Stomach (tissue), 19 donors: ENCODE measurements at places on chromosomes 6 and 20. TPM values are rescaled to one million over a fixed set of nuclear protein-coding genes. Genes with fewer than 3 reads are reported as not detected.

WFDC12 gene
- total RNA-seq: not detected

RBPJL gene
- not detected for total RNA-seq

IPCEF1 gene
- not detected for total RNA-seq

PPIL6 gene
- total RNA-seq: 1.4 TPM

RAET1L gene
- not detected for total RNA-seq

HLA-DQA2 gene
- total RNA-seq: not detected

NKAIN4 gene
- total RNA-seq: not detected

NHLRC1 gene
- 1.8 TPM for total RNA-seq

RCAN2 gene
- total RNA-seq: 69.2 TPM

OLIG3 gene
- total RNA-seq: not detected

GINS1 gene
- 7.9 TPM for total RNA-seq

POU5F1 gene
- total RNA-seq: 155 TPM

GRCh38 chr6:3227363-3228045 lies at the start of gene TUBB2B:
TUBB2B (minus strand) TSS chr6:3227653; CDS start chr6:3227543, 110 bp downstream.
- DNase-seq: peak; percentile 94
- no peaks in the 10 kb centered on the region for H3K36me3 ChIP-seq
- H3K4me3 ChIP-seq: peak within 1 kb of the TSS; percentile 37

DNA sequence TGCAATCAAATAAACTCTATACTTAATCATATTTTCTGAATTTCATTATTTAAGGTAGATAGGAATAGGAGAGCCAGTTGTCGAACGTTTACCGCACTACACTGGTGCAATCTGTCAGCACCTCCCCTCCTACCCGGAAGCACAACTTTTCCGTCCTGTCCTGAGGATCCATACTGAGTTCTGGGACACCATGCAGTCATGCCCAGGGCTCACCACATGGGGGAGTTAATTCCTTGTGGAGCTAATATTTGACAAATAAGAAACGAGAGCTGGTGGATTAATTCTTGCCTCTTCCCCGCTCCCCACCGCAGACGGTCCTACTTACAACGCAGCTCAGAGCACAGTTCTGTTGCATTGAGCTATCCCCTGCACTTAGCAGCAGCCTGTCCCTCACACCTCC lies 107.7 kb upstream of the RALGAPA2 start:
- no peak overlapping the region for H3K27ac ChIP-seq
- DNase-seq: peak; percentile 37
- no peak overlapping the region for H3K4me3 ChIP-seq
- no peaks in the 10 kb centered on the region for H3K27me3 ChIP-seq

DNA sequence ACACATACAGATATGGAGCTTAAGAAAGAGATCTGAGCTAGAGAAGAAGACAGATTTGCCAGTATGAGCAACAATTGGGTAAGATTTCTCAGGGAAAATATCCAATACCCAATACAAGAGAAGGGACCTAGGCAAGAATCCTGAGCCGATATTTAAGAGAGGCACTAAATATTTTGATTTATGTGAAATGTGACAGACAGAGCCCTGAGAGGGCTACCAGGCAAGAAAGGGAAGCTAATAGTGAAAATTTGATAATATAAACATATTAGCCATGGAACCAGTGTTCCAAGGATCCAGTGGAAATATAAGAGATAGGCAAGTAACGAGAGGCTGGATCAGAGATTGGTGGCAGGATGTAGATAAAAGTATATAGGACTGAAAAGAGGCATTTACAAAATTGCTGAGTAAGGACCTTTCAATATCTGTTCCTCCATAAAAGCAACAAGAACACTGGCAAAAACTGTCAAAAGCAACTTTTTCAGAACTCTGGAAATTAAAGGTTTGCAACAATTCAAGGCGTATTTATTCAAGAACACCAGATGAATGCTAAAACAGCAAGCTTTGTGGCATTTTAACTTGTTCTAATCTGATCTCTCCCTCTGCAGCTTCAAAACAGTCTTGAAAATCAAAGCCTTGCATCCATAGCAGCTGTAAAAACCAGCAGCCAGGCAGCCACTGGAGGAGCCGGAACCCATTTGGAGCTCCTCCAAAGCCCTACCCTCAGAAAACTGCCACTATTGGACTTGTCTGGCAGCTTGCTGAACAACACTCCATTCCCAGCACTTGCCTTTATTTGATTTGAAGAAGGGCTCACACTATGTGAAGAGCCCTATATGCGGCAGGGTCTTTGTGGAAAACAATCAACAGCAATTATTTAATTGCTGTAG lies 58.8 kb downstream of the REV3L start:
- H3K4me1 ChIP-seq: peaks cover 45% of the 10 kb centered on the region
- H3K36me3 ChIP-seq: no peaks in the 10 kb centered on the region
- peak overlapping the region; percentile 15 for H3K27ac ChIP-seq
- H3K27me3 ChIP-seq: no peaks in the 10 kb centered on the region
- H3K4me3 ChIP-seq: no peak overlapping the region

GRCh38 chr6:139164001-139164400 lies 29.1 kb downstream of the HECA start:
- DNase-seq: no peak
- H3K27ac ChIP-seq: no peak overlapping the region
- peaks cover 7% of the 10 kb centered on the region for H3K4me1 ChIP-seq

- H3K27ac ChIP-seq: no peak overlapping the region
- no peaks in the 10 kb centered on the region for H3K27me3 ChIP-seq
- H3K36me3 ChIP-seq: no peaks in the 10 kb centered on the region
- H3K4me1 ChIP-seq: no peaks in the 10 kb centered on the region
Observed at GRCh38 chr20:55760586-55760985, 244.7 kb downstream of the CBLN4 start.

GRCh38 chr20:45933266-45934045 lies 1.0 kb upstream of the PCIF1 start:
- peaks cover 7% of the 10 kb centered on the region for H3K36me3 ChIP-seq
- H3K27me3 ChIP-seq: no peaks in the 10 kb centered on the region
- peaks cover 46% of the 10 kb centered on the region for H3K4me1 ChIP-seq
- DNase-seq: peak; percentile 64
- peak overlapping the region; percentile 100 for H3K4me3 ChIP-seq

- no peaks in the 10 kb centered on the region for H3K4me1 ChIP-seq
- no peak for DNase-seq
- no peaks in the 10 kb centered on the region for H3K27me3 ChIP-seq
- no peak overlapping the region for H3K4me3 ChIP-seq
- no peak overlapping the region for H3K27ac ChIP-seq
Observed at GRCh38 chr6:13287104-13287503, 41.2 kb downstream of the TBC1D7 start.

GRCh38 chr6:158955255-158955654 lies 44.7 kb downstream of the RSPH3 start:
- peaks cover 9% of the 10 kb centered on the region for H3K4me1 ChIP-seq
- H3K27me3 ChIP-seq: no peaks in the 10 kb centered on the region
- no peak overlapping the region for H3K27ac ChIP-seq
- H3K4me3 ChIP-seq: no peak overlapping the region
- no peaks in the 10 kb centered on the region for H3K36me3 ChIP-seq

DNA sequence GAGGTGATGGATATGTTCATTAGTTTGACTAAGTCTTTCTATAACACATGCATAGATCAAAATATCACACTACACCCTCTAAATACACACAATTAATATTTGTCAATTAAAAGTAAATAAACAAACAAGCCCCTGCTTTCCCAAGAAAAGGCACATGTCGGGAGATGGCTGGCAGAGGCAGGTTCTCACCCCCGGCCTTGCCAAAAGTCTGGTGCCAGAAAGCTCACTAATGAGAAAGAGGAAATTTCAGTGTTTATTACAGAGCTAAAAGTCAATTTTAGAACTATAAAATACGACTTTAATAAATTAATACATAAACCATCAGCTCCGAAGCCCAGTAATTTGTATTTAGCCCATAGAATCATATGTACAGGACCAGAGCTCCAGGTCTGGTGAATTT lies 404.7 kb downstream of the PTPRT start:
- H3K4me1 ChIP-seq: no peaks in the 10 kb centered on the region
- no peak overlapping the region for H3K27ac ChIP-seq
- no peaks in the 10 kb centered on the region for H3K36me3 ChIP-seq
- H3K4me3 ChIP-seq: no peak overlapping the region
- no peaks in the 10 kb centered on the region for H3K27me3 ChIP-seq
- DNase-seq: no peak

DNA sequence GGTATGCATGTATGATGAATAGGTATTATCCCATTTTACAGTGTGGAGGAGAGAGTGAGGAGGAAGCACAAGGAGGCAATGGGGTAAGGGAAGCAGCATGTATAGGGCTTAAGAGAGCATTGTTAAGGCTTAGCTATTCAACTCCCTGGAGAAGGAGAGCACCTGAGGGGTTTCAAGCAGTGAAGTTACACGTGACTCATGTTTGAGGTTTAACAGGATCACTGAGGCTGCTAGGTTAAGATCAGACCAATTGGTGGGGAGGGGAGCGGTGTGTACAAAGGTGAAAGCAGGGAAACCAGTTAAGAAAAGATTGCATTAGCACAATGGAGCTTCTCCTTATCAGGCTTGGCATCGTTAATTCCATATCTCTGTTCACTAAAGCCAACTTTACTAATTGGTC lies 64.4 kb upstream of the NHSL1 start:
- H3K36me3 ChIP-seq: no peaks in the 10 kb centered on the region
- no peak for DNase-seq
- no peaks in the 10 kb centered on the region for H3K27me3 ChIP-seq

- no peaks in the 10 kb centered on the region for H3K27me3 ChIP-seq
- H3K27ac ChIP-seq: peak overlapping the region; percentile 96
- H3K36me3 ChIP-seq: no peaks in the 10 kb centered on the region
- peak; percentile 37 for DNase-seq
Observed at GRCh38 chr6:154509421-154510143, 903 bp downstream of the CNKSR3 start.

- no peak for DNase-seq
- no peaks in the 10 kb centered on the region for H3K27me3 ChIP-seq
- no peaks in the 10 kb centered on the region for H3K4me1 ChIP-seq
- no peak overlapping the region for H3K27ac ChIP-seq
- no peaks in the 10 kb centered on the region for H3K36me3 ChIP-seq
Observed at GRCh38 chr20:13022401-13023155, 13.8 kb downstream of the SPTLC3 start.

- H3K4me1 ChIP-seq: no peaks in the 10 kb centered on the region
- no peaks in the 10 kb centered on the region for H3K27me3 ChIP-seq
- H3K27ac ChIP-seq: peak overlapping the region; percentile 24
- no peak overlapping the region for H3K4me3 ChIP-seq
- no peak for DNase-seq
Observed at GRCh38 chr20:54115172-54115854, 44.9 kb upstream of the BCAS1 start.

- peak overlapping the region; percentile 99 for H3K27ac ChIP-seq
- H3K27me3 ChIP-seq: no peaks in the 10 kb centered on the region
- peak overlapping the region; percentile 67 for H3K4me3 ChIP-seq
- H3K36me3 ChIP-seq: peaks cover 26% of the 10 kb centered on the region
Observed at GRCh38 chr20:59939879-59940128, 301 bp downstream of the PPP1R3D start.
